Renal cortical epithelial cell (primary cell): ENCODE measurements at places on chromosomes 6 and 20.

GRCh38 chr6:27814665-27815424 lies 97.4 kb downstream of the OR2B2 start:
- peak; percentile 98 for DNase-seq

DNA sequence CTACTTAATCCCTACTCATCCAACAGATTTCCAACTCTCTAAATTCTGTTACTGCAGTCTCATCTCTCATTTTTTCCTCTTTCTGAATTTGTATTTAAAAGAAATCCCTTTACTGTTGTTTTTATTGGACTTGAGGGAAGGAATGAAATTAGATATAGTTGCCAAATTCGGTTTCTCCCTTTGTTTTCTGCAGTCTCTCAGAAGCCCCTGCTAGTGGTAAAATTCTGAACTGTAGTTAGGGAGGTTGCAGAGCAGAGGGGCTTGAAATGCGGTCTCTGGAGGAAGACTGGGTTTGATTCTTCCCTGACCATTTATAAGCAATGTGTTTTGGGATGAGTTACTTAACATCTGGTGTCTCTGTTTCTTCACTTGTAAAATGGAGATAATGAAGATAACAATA lies 106.3 kb upstream of the TBX18 start:
- no peak for DNase-seq

- peak; percentile 97 for DNase-seq
Observed at GRCh38 chr6:90285611-90286381, 10.8 kb downstream of the BACH2 start.

DNA sequence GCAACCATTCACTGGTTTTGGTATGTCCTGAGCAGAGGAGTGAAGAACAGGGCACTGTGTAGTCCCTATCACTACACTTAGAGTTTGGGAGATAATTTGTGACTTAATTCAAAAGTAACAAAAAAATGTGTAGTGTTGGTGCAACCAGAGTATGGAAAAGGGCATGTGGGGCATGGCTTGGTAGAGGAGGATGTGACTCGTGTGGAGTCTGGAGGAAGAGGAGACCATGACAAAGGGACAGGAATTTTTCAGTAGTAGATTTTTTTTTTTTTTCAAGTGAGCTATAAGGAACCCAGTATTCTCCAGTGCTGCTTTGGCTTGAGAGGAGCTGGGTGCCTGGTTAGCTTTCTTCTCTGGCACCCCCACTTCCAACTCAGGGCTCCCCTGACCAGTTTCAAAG lies 5.1 kb downstream of the MTRES1 start:
- DNase-seq, result peak; percentile 5

DNA sequence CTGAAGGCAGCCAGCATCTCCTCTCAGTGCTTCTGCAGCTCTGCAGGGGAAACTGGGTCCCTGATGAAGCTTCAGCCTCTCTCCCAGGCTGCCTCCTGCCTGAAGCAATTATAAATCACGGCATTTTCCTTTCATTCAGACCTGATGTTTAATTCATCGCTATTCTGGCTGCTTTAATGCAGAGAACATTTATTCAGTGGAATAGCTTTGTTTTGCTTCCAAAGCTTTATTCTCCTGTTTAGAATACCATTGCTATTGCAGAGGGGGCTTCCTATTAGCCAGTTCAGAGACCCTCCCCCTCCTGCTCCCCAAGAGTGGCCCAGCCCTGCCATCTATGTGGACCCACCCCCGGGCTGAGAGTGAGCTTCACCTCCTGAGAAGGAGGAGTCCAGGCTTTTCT lies 255.6 kb downstream of the LRFN2 start:
- no peak for DNase-seq

DNA sequence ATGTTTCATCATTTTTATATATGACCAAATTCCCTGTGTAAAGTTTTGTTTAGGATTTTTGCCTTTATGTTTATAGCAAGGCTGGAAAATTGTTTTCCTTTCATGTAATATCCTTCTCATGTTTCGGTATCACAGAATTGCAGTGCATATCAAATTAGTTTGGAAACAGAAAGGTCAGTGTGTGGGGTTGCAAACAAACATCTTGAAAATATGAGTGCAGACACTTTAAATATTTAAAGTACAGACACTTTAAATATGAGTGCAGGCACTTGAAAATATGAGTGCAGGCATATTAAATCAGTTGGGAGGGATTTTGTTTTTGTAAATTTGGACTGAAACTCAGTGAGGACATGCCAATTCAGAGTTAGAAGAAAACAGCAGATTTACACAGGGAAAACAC lies 6.5 kb downstream of the SLPI start:
- no peak for DNase-seq

GRCh38 chr6:169965657-169966311 lies 214.4 kb downstream of the ERMARD start:
- DNase-seq, result no peak

DNA sequence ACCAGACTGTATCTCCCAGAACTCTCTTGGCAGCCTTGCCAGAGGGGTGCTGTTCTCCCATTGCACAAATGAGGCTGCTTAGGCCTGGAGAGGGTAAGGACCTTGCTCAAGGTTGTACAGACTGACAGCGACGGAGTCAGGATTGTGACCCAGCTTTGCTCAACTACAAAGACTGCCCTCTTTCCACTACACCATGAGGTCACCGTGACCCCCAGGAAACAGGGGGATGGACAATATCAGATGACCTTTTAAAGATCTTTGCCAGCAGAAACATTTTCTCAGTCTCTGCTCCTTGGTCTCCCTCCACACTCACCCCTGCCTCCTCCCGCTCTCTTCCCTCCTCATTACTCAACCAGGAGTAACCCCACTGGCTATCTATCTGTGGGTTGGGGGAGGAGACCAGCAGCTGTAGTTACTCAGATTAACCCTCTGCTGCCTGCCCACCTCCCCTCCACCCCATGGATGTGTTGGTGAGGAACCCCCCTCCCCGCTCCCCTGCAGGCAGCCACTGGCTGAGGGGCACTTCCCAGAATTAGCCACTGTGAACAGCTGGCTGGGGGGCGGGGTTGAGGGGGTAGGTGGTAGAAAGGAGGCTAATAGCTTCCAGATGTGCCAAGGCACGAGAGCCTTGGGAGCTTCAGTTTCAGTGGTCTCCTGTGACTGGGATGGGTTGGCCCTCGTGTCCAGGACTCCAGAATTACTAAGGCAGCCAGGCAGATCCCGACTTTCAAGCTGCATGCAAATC lies 26.9 kb upstream of the MRPS18A start:
- DNase-seq, result no peak

GRCh38 chr6:44072959-44073611 lies 54.2 kb downstream of the MRPL14 start:
- DNase-seq, result peak; percentile 65

GRCh38 chr20:1295276-1295930 lies 29.3 kb downstream of the SNPH start:
- no peak for DNase-seq

- no peak for DNase-seq
Observed at GRCh38 chr6:147384737-147385710, 123.5 kb upstream of the SAMD5 start.

DNA sequence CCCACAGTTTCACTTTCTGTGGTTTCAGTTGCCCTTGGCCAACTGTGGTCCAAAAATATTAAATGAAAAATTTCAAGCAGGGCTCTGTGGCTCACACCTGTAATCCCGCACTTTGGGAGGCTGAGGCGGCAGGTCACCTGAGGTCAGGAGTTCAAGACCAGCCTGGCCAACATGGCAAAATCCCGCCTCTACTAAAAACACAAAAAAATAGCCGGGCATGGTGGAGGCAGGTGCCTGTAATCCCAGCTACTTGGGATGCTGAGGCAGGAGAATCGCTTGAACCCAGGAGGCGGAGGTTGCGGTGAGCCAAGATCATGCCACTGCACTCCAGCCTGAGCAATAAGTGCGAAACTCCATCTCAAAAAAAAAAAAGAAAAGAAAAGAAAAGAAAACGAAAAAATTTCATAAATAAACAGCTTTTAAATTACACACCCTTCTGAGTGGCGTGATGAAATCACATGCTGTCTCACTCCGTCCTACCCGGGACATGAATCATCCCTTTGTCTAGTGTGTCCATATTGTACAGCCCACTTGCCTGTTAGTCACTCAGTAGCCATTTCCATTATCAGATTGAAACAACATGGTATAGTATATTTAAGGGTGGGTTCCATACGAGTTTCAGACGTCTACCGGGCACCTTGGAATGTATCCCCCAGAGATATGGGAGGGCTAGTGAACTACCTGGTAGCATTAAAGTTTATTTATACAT lies 11.7 kb downstream of the PTPRK start:
- peak; percentile 90 for DNase-seq

GRCh38 chr20:63698739-63699465 lies 2.5 kb downstream of the TNFRSF6B start:
- DNase-seq, result peak; percentile 88

DNA sequence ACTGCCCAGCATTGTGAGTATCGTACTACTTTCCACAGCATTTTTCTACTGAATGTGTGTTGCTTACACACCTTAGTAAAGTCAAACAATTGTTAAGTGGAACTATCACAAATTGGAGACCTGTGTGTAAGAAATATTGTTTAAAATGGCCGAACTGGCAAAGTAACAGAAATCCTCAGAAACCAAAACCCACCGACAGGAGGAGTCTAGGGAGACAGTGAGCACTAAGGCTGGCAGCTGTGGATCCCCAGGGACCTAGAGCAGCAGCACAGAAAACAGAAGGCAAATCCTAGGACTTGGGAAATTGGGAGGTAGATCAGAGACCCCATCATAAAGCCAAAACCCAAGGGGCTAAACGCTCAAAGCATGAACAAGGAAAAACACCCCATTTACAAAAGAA lies 69.9 kb downstream of the SESN1 start:
- DNase-seq, result no peak

- DNase-seq, result no peak
Observed at GRCh38 chr6:78570044-78570443, 297.3 kb upstream of the IRAK1BP1 start.

- DNase-seq, result no peak
Observed at GRCh38 chr6:22436134-22436533, 133.2 kb upstream of the HDGFL1 start.

DNA sequence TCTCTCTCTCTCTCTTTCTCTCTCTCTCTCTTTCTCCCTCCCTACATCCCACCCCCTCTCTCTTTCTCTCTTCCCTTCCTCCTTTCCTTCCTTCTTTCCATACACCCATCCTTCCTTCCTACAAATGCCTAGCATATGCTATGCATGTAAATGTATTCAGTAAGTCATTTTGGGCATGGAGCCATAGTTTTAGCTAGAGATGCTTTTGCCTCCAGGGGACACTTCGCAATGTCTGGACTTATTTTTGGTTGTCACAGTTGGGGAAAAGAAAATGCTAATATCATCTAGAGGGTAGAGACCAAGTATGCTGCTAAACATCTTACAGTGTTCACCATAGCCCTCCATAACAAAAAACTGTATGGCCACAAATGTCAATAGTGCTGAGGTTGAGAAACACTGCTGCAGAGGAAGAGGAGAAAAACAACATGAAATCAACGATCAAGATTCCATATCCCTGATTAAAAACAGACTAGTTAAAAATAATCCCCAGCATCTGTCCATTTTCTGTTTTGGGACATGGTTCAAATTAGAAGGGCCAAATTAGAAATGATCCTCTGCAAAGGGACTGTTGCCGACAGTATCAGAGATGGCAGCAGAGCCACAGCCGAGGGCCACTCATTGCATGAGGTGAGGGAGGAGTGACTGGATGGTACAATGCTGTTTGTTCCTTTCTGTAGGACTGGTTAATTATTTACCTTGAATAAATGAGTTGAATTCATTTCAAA lies 152.7 kb downstream of the SH3BGRL2 start:
- DNase-seq, result peak; percentile 40

DNA sequence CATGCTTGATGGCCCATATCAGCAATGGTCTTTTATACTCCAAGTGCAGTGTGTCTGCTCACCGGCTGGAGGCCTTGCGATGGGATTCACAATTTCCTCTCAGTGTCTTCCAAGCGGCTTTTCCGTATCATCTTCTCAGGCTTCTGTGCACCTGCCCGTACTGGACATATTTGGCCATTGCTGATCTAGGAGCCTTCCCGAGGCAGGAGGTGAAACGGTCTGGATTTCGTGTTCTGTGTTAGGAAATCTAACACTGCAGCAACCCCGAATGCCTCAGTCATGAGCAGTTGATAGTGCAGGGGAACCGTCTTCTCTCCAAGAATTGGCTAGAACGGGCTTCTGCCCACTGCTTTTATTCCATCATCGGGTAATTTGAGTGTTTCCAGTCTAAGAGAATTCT lies 60.5 kb downstream of the PPP1R14C start:
- DNase-seq, result no peak

GRCh38 chr6:372336-372911 lies 19.1 kb upstream of the IRF4 start:
- no peak for DNase-seq

- no peak for DNase-seq
Observed at GRCh38 chr6:8432614-8433013, 2.7 kb downstream of the SLC35B3 start.

DNA sequence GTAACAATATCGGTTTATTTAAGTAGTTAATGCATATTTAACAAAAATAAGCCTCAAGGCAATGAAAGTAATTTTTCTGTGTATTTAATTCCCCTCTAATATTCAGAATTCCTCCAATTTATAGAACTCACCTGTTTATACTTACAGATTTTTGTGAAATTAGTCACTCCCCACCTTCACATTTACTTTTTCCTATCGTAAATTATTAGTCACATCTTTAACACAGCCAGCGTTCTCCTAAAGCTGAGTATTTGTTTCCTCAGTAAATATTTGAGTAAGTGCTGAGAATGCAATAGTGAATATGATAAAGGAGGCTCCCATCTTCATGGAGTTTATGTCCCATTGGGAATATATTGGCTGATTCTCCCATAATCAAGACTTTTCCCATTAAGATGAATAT lies 88.0 kb downstream of the SYCP2 start:
- no peak for DNase-seq

DNA sequence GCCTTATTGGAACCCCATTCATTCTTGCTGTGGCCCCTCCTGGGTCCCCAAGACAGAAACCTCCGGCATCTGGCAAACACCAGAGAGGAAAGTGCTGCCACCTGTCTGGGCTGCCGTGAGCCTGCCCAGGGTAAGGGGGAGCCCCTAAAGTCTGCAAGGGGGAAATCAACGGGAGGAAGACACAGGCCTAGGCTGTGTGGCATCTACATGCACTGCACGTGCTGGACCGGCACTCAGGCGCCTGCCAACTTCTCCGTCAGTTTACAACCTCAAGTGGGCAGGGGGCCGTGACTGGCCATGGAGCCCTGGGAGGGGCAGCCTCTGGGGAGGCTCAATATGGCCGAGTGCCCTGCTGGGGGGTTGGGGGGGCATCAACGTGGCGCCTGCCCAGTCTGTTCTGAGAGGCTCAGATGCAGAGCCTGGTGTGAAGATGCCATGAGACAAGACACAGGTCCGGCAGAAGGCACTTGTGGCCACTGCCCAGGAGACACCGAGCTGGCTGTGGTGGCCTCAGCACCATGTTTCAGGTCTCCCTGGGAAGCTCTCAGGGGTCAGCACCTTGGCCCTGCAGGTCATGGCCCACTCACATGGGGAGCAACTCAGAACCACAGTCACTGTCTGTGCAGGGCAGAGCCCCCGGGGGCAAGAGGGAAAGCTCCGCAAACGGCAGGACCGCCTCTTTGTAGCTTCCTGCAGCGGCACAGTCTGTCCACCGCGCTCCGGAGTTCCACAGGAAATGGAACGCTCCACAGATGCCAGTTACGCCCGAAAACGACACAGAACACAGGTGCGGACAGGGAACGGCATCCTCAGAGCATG lies 8.4 kb downstream of the UCKL1 start:
- no peak for DNase-seq

GRCh38 chr6:158867381-158868121 lies 48.4 kb upstream of the EZR start:
- peak; percentile 77 for DNase-seq
